WTC11 (cell line): ENCODE measurements at places on chromosomes 1 and 21.

DNA sequence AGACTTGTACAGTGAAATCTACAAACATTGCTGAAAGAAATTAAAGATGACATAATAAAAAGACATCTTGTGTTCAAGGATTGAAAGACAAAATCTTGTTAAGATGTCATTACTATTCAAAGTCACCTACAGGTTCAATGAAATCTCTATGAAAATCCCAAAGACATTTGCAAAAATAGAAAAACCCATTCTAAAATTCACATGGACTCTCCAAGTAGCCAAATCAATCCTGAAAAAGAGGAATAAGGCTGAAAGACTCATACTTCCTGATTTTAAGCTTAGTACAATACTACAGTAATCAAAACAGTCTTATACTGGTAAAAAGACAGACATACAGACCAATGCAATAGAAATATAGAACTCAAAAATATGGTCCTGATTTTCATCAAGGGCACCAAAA lies 78.6 kb downstream of the PCSK9 start:
- DNase-seq: no peak

GRCh38 chr21:34635307-34635706 lies 20.4 kb upstream of the RCAN1 start:
- DNase-seq: peak; percentile 67

- DNase-seq: no peak
Measured at GRCh38 chr1:11417162-11417561, 61.8 kb upstream of the DISP3 start.

GRCh38 chr1:53769780-53770179 lies 30.8 kb upstream of the GLIS1 start:
- no peak for DNase-seq

DNA sequence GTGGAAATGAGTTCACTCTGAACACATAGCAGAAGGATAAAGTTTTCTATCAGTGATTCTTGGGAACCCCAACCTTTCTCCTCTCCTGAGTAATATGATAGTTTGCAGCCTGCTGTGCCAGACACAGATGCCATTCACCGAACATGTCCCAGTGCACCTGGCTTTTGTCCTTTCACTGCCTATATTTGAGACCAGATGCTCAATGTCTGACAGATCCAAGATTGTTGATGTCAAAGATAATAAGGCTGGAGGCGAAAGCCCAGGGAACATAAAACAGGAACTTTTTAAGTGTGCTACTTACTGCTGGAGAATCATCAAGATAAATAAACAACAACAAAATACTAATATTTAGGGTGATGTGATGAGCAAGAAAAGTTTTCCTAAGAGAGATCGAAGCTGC lies 139.3 kb downstream of the TIAM1 start:
- no peak for DNase-seq

DNA sequence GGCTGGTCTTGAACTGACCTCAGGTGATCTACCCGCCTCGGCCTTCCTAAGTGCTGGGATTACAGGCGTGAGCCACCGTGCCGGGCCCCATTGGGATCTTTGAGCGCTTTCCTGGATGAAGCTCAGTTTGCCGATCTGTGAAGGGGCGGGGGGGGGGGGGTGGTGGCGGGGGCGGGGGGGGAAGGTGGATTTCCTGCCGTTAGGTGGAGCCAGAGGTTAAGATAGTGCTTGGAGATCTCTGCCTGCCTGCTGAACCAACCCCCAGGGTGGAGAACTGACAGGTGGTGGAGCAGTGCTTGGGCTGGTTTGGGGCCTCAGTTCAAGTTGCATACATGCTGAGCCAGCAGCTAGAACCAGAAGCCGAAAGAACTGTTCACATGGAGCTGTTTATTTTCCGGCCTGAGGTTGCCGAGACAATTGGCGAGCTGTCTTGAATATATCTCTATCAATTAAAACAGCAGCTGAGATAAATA lies 1.7 kb downstream of the TMCC2 start:
- peak; percentile 73 for DNase-seq

DNA sequence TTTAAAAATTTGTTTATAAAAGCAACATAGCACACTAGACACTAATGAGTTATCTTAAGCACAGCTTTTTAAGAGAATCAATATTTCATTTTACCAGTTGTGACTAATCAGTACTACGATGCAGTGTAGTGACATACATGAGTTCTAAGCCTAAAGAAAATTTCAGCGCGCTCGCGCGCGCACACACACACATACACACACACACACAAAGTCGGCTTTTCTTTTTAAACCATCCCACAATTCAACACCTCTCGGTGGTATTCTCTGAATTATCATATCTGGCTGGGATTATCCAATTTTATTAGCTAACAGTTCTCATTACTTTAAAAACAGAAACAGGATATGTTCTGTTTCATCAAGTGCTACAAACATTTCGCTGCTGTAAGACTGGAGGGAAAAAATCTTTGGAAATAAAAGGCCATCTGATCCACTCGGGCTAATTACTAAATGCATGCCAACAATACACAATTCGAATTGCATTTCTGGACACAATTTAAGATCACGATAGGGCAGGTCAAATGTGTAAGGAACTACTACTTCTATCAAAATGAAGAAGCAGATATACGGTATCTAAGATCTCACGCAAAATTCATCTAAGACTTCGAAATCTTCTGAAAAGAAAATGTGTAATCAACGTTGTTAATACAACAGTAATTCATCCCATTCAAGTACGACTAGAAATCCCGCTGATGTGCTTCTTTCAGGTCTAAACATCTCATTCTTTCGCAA lies 1.2 kb downstream of the TUT4 start:
- DNase-seq: no peak

- DNase-seq: no peak
Measured at GRCh38 chr21:16305686-16306085, 575.9 kb downstream of the USP25 start.

DNA sequence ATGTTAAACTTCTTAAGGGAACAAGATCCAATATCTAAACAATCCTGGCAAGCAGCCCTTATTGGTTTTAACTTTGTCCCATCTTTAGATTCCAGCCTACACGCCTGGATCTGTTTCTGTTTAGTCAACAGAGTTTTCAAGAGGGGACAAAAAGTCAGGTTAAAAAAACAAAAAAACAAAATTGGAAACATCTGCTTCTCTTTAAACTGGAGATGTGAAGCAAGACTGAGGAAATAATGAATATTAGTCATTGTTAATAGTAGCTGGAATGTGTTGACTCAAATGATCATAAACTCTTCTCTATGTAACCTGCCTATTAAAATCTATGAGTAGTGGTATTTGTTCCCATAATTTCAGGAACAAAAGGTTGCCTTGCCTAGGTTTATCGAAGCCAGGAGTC lies 55.0 kb downstream of the NID1 start:
- DNase-seq: no peak

DNA sequence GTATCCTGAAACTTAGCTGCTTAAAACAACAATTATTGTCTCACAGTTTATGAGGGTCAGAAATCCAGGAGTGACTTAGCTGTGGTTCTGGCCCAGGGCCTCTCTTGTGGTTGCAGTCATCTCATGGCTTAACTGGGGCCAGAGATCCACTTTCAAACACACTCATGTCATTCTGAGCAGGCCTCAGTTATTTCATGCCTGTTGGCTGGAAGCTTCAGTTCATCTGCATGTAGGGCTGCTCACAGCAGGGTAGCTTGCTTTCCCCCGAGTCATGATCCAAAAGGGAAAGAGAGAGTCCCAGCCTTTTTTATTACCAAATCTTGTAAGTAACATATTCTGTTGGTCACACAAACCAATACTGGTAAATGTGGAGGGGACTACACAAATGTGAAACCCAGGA lies 96.6 kb upstream of the B3GALT2 start:
- peak; percentile 21 for DNase-seq

DNA sequence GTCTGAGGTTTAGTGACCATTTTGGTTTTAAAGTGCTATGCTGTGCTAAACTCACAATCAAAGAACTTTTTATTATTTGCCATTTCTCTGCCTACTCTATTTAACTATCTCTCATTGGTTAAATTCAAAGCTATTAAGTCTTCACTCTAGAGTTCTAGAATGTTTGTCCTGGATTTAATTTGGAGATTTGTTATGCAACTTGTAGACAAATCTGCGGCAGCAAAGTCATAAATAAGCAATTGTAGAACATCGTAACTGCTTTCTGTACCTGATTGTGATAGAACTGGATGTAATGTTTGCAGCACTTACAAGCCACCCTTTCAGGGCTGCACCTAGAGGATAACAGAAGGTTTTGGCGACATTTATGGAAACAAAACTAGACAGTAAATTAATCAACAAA lies 566.5 kb upstream of the ADGRL2 start:
- no peak for DNase-seq

DNA sequence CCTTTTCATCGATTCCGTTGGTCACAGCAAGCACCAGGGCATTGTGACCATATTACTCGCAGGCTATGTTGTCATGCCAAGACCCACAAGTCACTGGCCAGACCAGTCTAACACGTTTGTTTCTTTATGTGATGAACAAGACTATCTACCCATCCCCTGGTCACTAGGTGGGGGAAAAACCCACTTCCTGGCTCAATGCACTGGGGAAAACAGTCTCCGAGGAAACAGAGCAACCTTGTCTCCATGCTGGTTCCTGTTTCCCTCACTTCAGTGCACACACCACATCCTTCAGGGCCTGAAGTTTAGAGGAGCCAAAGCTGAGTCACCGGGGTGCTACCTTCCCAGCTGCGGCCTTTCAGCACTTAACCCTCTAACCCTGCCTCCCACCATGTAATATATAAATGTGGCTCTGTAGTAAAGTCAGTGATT lies 20.9 kb downstream of the ERICH3 start:
- DNase-seq: no peak

DNA sequence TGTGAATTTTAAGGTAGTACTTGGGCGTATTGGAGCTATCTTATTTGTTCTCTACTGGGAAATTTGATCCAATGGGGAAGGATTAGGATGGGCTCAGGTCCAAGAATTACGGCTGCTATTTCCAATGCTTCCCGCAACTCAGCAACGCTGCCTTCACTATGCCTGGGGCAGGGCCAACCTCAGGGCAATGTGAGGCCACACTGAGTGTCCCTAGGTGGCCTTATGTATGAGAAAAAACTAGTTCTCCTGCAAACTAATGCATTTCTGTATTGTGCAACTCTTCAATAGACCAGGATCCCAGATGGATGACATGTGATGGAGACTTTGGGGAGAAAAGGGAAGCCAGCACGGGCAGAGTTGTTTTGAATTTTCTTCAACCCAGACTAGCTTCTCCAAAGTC lies 168.1 kb downstream of the DUSP10 start:
- DNase-seq: no peak

- no peak for DNase-seq
Measured at GRCh38 chr21:37751268-37751975, 164.8 kb downstream of the KCNJ6 start.

- DNase-seq: no peak
Measured at GRCh38 chr1:160710517-160711252, 937 bp downstream of the CD48 start.

DNA sequence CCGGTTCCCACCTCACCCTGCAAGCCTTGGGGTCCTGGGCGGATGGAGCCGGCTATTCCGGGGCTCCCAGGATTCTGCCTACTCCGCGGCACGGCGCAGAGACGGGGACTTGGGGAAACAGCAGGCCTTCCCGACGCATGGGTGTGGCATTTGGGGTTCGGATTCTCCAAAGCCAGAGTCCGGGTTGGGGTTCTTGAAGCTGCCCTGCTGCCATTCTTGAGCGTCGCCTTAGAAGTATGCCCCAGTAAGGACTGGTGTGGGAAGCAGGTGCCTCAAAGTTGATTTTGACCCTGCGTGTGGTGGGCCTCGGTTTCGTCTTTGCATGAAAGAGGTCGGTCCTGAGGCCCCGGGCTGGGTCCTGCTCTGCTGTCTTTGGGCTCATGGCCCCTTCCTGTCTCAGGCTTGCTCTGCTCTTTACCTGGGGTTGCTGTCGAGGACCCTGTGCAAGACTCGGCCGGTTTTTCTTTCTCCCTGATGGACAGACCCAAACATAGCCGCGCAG lies 696 bp downstream of the GUK1 start:
- no peak for DNase-seq

DNA sequence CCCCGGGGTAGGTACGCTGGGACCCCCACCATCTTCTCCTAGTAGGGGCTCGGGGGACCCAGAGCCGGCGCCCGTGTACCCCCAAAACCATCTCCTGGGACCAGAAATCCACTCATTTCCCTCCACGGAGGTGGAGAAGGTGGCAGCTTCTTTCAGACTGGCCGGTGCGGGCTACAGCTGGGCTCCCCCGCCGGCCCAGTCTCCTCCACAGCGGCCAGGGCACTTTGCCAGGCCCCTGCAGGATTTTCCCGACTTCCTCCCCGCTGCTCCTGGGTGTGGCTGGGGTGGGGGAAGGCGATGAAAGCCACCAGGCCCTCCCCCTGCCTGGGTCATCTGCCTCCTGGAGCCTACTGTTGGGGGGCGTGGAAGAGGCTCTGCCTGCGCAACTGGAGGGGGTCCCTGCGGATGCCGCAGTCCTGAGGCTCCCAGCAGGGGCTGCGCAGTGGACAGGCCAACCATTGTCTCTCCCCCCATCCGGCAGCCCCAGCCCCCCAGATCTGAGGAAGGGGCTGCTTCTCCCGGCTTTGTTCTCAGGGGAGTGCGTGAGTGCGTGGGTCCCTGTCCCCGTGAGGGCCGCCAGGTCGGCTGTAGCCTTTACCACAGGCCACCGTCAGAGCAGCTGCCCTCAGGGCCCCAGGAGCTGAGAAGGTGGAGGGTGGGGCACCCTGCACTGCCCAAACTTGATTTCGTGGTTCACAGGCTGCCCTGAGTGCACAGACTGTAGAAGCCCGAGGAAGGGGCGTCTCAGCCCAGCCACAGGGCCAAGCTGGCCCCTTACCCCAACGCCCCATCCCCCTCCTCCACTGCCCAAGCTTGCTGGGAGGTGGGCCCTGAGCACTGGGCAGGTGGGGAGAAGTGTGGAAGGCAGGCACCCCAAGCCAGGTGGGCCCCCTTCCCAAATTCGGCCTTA lies 1.3 kb downstream of the AGRN start:
- DNase-seq: no peak

GRCh38 chr1:217191441-217191840 lies 439.4 kb downstream of the GPATCH2 start:
- DNase-seq: no peak

GRCh38 chr1:219220945-219221344 lies 47.3 kb downstream of the LYPLAL1 start:
- no peak for DNase-seq

GRCh38 chr1:82453511-82454185 lies 652.9 kb downstream of the ADGRL2 start:
- DNase-seq: no peak

DNA sequence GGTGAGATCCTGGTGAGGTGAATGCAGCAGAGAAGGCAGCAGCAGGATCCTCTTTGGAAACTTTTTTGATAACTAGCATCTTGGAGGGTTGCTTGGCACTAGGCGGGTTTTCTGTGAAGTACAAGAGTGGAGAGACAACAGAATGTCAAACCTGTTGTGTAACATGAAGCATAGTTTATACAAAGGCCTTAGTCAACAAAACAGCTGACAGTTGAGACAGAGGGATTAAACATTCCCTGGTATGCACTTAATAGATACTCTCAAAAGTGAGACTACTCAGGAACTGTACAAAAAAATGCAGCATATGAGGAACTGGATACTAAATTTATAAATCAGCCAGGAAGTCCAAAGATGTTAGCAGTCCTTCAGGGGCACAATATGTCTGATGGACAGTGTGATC lies 16.4 kb upstream of the CCDC17 start:
- DNase-seq: no peak
